ENCODE measurements at places on chromosomes 2 and 18.

DNA sequence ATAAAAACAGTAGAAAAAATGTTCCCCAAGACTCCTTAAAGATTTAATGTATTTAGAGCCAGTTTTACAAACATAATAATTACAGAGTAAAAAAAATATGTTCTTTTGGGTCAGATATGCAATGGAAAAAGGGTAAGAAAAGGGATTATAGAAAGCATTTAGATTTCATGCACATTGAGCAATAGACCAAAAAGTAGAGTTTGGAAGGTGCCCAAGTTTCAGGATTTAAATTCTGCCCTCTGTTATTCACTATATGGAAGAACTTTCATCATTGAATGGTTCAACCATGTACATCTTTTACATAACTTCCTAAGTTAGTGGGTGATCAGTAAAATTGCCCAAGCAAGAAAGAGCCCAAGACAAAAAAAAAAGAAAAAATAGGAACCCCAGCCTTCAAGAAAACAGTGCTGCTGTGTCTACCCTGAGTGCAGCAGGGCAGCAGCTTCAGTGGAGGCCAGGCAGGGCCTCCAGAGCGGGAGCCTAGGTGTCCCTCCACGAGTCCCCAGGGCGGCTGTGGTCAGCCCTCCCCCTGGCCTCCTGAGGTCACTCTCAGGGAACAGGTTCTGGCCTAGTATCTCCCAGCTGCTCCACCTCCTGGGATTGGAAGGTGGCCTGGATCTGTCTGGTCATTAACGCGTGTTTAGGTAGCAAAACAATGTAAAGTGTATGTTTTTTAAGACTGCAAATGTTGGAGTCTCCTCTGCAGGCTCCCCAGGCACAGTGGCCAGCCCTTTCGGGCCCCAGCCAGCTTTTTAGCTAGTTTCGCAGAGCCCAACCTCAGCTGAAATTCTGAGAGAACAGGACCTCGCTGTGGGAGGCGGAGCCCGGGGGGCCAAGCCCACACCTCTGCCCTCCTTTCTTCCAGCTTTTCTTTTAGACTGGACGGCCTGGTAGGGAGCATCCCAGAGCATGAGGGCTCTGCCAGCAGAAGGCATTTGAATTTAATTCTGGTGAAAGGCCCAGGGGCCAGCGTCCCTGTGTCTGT, 77.3 kb downstream of the TEX51 start:
- no peaks in the 10 kb centered on the region for H3K36me3 ChIP-seq
- peaks cover 21% of the 10 kb centered on the region for H3K27me3 ChIP-seq
- no peak for DNase-seq
- H3K4me1 ChIP-seq, result peaks cover 8% of the 10 kb centered on the region
- no peak overlapping the region for H3K27ac ChIP-seq
- H3K4me3 ChIP-seq, result no peak overlapping the region

GRCh38 chr2:84849271-84849952, 31.5 kb downstream of the TRABD2A start:
- H3K4me1 ChIP-seq, result peaks cover 90% of the 10 kb centered on the region
- peak overlapping the region; percentile 85 for H3K27ac ChIP-seq
- no peaks in the 10 kb centered on the region for H3K27me3 ChIP-seq
- peak overlapping the region; percentile 20 for H3K4me3 ChIP-seq
- H3K36me3 ChIP-seq, result peaks cover 47% of the 10 kb centered on the region

- no peak overlapping the region for H3K4me3 ChIP-seq
- no peak overlapping the region for H3K27ac ChIP-seq
These were observed 57.5 kb downstream of the PAX3 start for GRCh38 chr2:222241128-222241870.

DNA sequence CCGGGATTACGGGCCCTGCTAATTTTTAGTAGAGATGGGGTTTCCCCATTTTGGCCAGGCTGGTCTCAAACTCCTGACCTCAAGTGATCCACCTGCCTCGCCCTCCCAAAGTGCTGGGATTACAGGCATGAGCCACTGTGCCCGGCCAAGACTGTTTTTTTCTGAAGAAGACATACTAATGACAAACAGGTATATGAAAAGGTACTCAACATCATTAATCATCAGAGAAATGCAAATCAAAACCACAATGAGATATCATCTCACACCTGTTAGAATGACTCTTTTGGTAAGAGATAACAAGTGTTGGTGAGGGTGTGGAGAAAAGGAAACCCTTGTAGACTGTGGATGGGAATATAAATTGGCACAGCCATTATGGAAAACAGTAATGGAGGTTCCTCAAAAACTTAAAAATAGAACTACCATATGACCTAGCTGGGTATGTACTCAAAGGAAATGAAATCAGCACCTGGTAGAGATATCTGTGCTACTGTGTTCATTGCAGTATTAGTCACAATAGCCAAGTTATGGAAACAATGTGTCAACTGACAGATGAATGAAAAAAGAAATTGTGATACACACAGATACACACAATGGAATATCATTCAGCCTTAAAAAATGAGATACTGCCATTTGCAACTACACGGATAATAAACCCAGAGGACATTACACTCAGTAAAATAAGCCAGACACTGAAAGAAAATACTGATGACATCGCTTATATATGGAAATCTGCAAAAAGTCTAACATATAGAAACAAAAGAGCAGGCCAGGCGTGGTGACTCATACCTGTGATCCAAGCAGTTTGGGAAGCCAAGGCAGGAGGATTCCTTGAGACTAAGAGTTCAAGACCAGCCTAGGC, 20.8 kb downstream of the SOS1 start:
- peaks cover 73% of the 10 kb centered on the region for H3K4me1 ChIP-seq
- H3K27ac ChIP-seq, result peak overlapping the region; percentile 97
- DNase-seq, result peak; percentile 54
- peak overlapping the region; percentile 37 for H3K4me3 ChIP-seq

GRCh38 chr2:149064365-149064841, 25.9 kb downstream of the LYPD6B start:
- no peaks in the 10 kb centered on the region for H3K36me3 ChIP-seq
- no peak overlapping the region for H3K4me3 ChIP-seq
- peaks cover 7% of the 10 kb centered on the region for H3K4me1 ChIP-seq
- no peaks in the 10 kb centered on the region for H3K27me3 ChIP-seq

DNA sequence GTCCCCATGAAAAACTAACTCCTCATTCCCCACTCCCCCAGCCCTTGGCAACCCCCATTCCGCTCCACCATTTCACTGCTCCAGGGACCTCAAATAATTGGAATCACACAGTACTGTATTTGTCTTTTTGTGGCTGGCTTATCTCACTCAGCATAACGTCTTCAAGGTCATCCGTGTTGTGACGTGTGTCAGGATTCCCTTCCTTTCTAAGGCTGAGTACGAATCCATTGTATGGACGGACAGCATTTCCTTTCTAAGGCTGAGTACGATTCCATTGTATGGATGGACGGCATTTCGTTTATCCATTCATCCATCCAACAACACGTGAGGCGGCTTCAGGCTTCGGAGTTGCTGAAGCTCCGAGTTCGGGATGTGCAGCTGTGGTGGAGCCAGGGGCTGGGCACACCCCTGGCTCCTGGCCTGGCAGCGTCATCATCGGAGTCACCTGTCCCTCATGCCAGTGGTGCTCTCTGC, 1.2 kb upstream of the ASB1 start:
- H3K27me3 ChIP-seq, result no peaks in the 10 kb centered on the region
- H3K27ac ChIP-seq, result no peak overlapping the region
- peaks cover 37% of the 10 kb centered on the region for H3K4me1 ChIP-seq
- H3K36me3 ChIP-seq, result peaks cover 30% of the 10 kb centered on the region

- no peak for DNase-seq
- H3K4me3 ChIP-seq, result no peak overlapping the region
- H3K4me1 ChIP-seq, result no peaks in the 10 kb centered on the region
- no peaks in the 10 kb centered on the region for H3K27me3 ChIP-seq
- H3K36me3 ChIP-seq, result no peaks in the 10 kb centered on the region
- no peak overlapping the region for H3K27ac ChIP-seq
These were observed 152.5 kb upstream of the POU3F3 start for GRCh38 chr2:104701411-104701911.

GRCh38 chr2:7670905-7671641, 753.9 kb downstream of the RNF144A start:
- H3K4me3 ChIP-seq, result peak overlapping the region; percentile 13
- DNase-seq, result no peak
- peaks cover 60% of the 10 kb centered on the region for H3K4me1 ChIP-seq

- no peaks in the 10 kb centered on the region for H3K27me3 ChIP-seq
- no peaks in the 10 kb centered on the region for H3K4me1 ChIP-seq
- no peak for DNase-seq
- H3K36me3 ChIP-seq, result no peaks in the 10 kb centered on the region
- H3K27ac ChIP-seq, result no peak overlapping the region
These were observed 191.0 kb upstream of the LRP1B start for GRCh38 chr2:142321706-142322280.

GRCh38 chr2:148596018-148596417, 48.5 kb upstream of the EPC2 start:
- H3K4me1 ChIP-seq, result peaks cover 2% of the 10 kb centered on the region
- H3K4me3 ChIP-seq, result no peak overlapping the region

GRCh38 chr2:122101319-122101718, 345.9 kb downstream of the TSN start:
- H3K27ac ChIP-seq, result no peak overlapping the region
- H3K4me1 ChIP-seq, result no peaks in the 10 kb centered on the region
- H3K36me3 ChIP-seq, result no peaks in the 10 kb centered on the region
- H3K27me3 ChIP-seq, result no peaks in the 10 kb centered on the region
- no peak overlapping the region for H3K4me3 ChIP-seq
- no peak for DNase-seq

- H3K27me3 ChIP-seq, result no peaks in the 10 kb centered on the region
- no peak within 1 kb of the TSS for H3K27ac ChIP-seq
- H3K4me3 ChIP-seq, result no peak within 1 kb of the TSS
- H3K4me1 ChIP-seq, result no peaks in the 10 kb centered on the region
- no peaks in the 10 kb centered on the region for H3K36me3 ChIP-seq
- no peak for DNase-seq
These were observed at the start of gene AGXT for GRCh38 chr2:240868286-240869108. Gene AGXT (plus strand): TSS chr2:240868824. CDS start chr2:240868866, 42 bp downstream.

DNA sequence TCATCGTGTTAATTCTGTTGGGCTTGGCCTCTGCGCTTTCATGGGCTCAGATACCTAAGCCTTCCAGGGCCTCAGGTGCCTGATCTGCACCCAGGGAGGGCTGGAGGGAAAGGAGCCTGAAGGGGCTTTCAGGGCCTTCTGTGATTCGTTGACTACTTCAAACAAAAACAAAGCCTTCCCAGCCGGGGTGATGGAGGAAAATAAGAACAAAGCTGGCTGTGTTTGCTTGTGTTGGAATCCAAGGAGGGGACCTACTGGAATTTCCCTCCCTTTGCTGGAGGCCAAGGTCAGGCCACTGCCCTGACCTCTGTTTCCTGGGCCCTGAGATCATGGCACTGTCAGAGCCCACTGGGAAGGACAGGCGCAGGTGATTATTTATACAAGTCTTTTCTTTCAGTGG, 135.3 kb downstream of the KLHL29 start:
- no peaks in the 10 kb centered on the region for H3K36me3 ChIP-seq
- no peak overlapping the region for H3K27ac ChIP-seq
- no peak overlapping the region for H3K4me3 ChIP-seq
- peaks cover 6% of the 10 kb centered on the region for H3K27me3 ChIP-seq
- no peaks in the 10 kb centered on the region for H3K4me1 ChIP-seq

DNA sequence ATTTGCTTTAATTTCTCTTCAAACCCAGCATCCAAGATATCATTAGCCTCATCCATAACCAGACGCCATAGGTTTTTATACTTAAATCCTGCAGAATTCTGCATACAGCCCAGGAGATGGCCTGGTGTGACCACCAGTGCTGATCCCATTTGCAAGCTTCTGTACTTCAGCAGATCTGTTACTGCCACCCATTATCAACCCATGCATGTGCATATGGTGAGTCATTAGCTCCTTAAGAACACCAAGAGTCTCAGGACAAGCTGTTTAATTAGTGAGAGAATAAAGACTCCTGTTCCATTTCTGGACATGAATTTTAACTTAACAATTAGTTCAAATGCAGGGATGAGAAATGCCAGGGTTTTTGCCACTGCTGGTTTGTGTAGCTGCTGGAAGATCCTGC, 110.7 kb upstream of the TANK start:
- no peak for DNase-seq
- no peak overlapping the region for H3K27ac ChIP-seq

- peaks cover 58% of the 10 kb centered on the region for H3K27me3 ChIP-seq
- H3K4me1 ChIP-seq, result peaks cover 1% of the 10 kb centered on the region
- H3K36me3 ChIP-seq, result no peaks in the 10 kb centered on the region
- DNase-seq, result no peak
- no peak overlapping the region for H3K27ac ChIP-seq
- H3K4me3 ChIP-seq, result no peak overlapping the region
These were observed 19.6 kb upstream of the ACOXL start for GRCh38 chr2:110712737-110713136.

DNA sequence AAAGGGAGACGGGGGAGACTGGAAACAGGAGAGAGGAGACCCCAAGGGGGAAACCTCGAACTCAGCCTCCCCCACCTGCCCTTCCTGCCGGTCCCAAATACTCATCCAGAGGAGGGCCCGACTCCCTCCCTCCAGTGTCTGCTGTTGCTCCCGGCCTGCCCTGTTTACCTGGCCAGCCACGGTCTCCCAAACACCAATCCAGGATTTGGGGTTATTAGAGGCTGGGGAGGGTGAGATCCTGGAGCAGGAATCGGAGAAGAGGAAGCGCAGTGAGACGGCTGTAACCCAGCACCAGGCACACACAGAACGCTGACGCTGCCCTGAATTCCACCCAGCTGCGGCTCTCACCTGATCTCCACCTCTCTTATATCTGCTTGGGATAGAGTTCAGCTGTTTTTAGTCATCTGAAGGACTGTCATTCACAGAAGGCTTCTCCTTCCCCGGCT, 213.0 kb downstream of the TNS1 start:
- H3K4me1 ChIP-seq, result peaks cover 23% of the 10 kb centered on the region
- no peaks in the 10 kb centered on the region for H3K27me3 ChIP-seq
- H3K27ac ChIP-seq, result peak overlapping the region; percentile 15
- peak; percentile 40 for DNase-seq
- H3K4me3 ChIP-seq, result peak overlapping the region; percentile 73

GRCh38 chr18:45083226-45083855, 402.7 kb downstream of the SETBP1 start:
- H3K4me1 ChIP-seq, result no peaks in the 10 kb centered on the region
- H3K36me3 ChIP-seq, result no peaks in the 10 kb centered on the region
- no peak overlapping the region for H3K4me3 ChIP-seq
- peaks cover 13% of the 10 kb centered on the region for H3K27me3 ChIP-seq
- no peak overlapping the region for H3K27ac ChIP-seq

GRCh38 chr2:237459741-237460174, 27.3 kb upstream of the MLPH start:
- no peak overlapping the region for H3K27ac ChIP-seq
- H3K4me3 ChIP-seq, result no peak overlapping the region
- no peaks in the 10 kb centered on the region for H3K27me3 ChIP-seq
- DNase-seq, result no peak
- peaks cover 32% of the 10 kb centered on the region for H3K4me1 ChIP-seq

- no peaks in the 10 kb centered on the region for H3K36me3 ChIP-seq
- no peaks in the 10 kb centered on the region for H3K4me1 ChIP-seq
- no peaks in the 10 kb centered on the region for H3K27me3 ChIP-seq
- H3K27ac ChIP-seq, result no peak overlapping the region
- no peak for DNase-seq
- H3K4me3 ChIP-seq, result no peak overlapping the region
These were observed 20.8 kb upstream of the TNS1 start for GRCh38 chr2:218023636-218024035.

Data from activated T-cell treated with anti-CD3 and anti-CD28 coated beads, Interleukin-2, amount 50 U/mL, for 24 hours (primary cell).